Right lobe of liver (tissue), 6 donors: ENCODE measurements at places on chromosomes 2 and 18. TPM values are rescaled to one million over a fixed set of nuclear protein-coding genes. Genes with fewer than 3 reads are reported as not detected.

The SLC8A1 gene
- total RNA-seq: 3.3 TPM

The FBXO41 gene
- total RNA-seq: 0.13 TPM

The POTEI gene
- not detected for total RNA-seq

The COBLL1 gene
- total RNA-seq: 94.0 TPM

The ACTR1B gene
- total RNA-seq: 32.3 TPM

The EPB41L3 gene
- total RNA-seq: 20.3 TPM

DNA sequence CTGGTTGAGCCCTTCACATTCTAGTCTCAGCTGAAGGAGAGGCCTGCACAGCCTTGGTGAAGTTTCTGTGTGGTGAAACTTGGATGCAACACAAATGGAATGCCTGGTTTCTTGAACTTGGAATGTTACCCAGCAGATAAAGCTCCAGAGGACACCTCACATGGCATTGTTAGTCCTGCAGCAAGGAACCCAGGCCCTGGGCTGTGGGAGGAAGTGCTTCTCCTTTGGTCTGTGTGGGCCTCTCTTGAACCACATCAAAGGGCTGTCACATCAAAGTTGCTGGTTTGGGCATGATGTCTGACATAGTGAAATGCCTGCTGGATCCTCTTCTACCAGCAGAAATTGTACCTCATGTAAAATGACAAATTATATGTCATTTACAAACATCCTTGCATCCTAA, 198.5 kb downstream of the FHOD3 start:
- no peak for DNase-seq

- no peak for DNase-seq
Observed at GRCh38 chr2:216345846-216346245, 26.4 kb downstream of the MARCHF4 start.

GRCh38 chr2:41737888-41738287, 309.9 kb upstream of the PKDCC start:
- DNase-seq: no peak

DNA sequence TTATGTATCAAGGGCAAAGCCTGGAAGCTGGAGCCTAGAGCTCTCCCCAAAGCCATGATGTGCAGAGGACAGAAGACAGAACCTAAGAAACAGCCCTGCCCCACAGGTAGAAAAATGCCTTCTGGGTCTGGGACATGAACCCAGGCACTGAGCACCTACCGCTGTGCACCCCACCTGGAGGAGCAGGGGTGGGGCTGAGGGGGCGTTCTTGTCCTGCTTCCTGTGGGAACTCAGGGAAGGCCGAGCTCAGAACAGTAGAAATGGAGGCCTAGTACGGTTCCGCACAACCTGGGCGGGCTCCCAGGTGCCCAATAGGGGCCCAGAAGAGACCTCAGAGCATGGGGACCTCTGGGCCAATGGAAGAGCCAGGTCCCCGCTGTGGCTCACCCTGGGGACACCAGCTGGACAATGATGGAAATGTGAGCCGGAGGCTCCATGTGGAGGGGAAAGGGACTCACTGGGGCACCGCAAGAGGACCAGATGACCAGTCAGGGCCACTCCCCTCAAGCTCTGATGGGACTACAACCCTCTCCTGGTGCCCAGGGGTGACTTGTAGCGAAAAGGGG, 3.2 kb downstream of the CRACDL start:
- no peak for DNase-seq

- DNase-seq: no peak
Observed at GRCh38 chr2:224077773-224078507, 38.9 kb upstream of the SERPINE2 start.

- peak; percentile 49 for DNase-seq
Observed at GRCh38 chr2:223944166-223944702, 901 bp downstream of the WDFY1 start.

DNA sequence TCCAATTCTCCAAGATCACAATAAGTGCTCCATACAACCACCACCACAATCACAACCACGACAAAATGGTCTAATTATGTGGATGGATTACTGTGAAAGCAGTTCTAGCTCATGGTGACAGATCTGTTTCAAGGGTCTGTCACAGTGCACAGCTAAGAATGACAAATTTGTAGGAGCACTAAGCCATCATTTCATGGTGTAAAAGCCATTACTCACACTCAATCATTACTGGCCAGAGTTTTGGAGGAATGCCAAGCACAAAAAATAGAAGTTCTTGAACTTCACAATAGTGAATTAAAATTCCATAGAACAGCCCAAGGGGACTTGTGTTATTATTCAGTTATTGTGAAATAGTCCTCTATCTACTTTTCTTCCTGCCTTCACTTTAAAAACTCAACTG, 2.3 kb downstream of the CPS1 start:
- DNase-seq: no peak

DNA sequence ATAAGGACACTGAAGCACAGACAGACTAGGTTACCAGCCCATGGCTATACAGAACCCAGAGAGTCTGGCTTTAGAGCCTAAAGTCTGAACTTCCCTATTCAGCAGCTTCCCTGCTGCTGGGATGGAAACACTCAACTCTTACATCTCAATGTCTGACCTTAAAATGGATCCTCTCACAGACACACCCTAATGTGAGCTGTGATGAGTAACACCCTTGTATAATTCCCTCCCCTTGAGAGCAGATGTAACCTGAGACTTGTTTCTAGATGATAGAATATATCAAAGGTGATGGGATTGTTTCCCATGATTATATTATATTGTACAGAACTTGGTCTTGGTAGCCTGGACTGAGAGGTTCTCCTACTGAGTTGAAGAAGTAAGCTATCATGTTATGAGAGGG, 577.1 kb upstream of the KLHL29 start:
- no peak for DNase-seq

DNA sequence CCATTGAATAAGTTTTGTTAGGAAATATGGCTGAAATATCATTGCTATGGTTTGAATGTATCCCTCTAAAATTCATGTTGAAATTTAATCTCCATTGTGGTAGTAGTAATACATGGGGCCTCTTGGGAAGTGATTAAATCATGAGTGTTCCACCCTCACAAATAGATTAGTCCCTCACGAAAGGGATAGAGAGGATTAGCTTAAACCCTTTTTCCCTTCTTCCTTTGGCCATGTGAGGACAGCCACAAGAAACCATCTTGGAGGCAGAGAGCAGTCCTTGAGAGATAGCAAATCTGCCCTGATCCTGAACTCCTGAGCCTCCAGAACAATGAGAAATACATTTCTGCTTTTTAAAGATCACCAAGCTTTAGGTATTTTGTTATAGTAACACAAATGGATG, 274.2 kb downstream of the CDH19 start:
- DNase-seq: no peak

- DNase-seq: no peak
Observed at GRCh38 chr2:111157798-111158197, 37.1 kb downstream of the BCL2L11 start.

GRCh38 chr2:17912266-17912691, 33.8 kb downstream of the KCNS3 start:
- DNase-seq: no peak
